ENCODE measurements at places on chromosomes 13 and 19. TPM values are rescaled to one million over a fixed set of nuclear protein-coding genes. Genes with fewer than 3 reads are reported as not detected.

ANKRD10 gene
- 68.6 TPM for total RNA-seq

NCAN gene
- under 0.01 TPM for total RNA-seq

ZNF784 gene
- 4.4 TPM for total RNA-seq

KLK13 gene
- total RNA-seq = not detected

PSG1 gene
- 0.62 TPM for total RNA-seq

Data from uterine smooth muscle cell (primary cell).